ENCODE measurements at places on chromosomes 3 and 15. TPM values are rescaled to one million over a fixed set of nuclear protein-coding genes. Genes with fewer than 3 reads are reported as not detected.

Gene BOC
- 10.6 TPM for total RNA-seq

Gene DUOX1
- not detected for total RNA-seq

Gene IGF2BP2
- 67.8 TPM for total RNA-seq

Gene NRROS
- 0.32 TPM for total RNA-seq

Gene ATP13A5
- not detected for total RNA-seq

Gene AMT
- 1.3 TPM for total RNA-seq

Gene LRRN1
- under 0.01 TPM for total RNA-seq

Gene MKRN3
- 0.86 TPM for total RNA-seq

Gene BNC1
- 5.2 TPM for total RNA-seq

Gene SAMMSON
- not detected for total RNA-seq

Gene CCDC39
- under 0.01 TPM for total RNA-seq
